ENCODE measurements at places on chromosomes 4 and X. TPM values are rescaled to one million over a fixed set of nuclear protein-coding genes. Genes with fewer than 3 reads are reported as not detected.

PPP4R3C gene
- not detected for total RNA-seq

RHOH gene
- total RNA-seq, result 9.2 TPM

DNA sequence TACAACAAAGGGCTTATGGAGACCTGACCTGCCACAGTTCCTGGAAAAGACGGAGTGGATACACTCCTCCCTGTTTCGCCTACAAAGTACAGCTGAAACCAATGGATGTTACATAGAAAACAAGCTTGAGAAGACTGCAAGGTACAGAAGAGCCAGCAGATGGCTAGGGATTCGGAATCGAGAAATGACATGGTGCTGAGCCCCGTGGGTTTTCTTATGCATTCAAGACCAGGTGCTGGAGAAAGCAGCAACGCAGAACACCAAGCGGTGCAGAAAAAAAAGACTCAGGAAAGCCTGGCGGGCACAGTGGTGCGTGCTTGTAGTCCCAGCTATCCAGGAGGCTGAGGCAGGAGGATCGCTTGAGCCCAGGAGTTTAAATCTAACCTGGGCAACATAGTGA is 13.8 kb downstream of the TIMM17B start:
- DNase-seq, result no peak

GUCY1B1 gene
- 18.1 TPM for total RNA-seq

DNA sequence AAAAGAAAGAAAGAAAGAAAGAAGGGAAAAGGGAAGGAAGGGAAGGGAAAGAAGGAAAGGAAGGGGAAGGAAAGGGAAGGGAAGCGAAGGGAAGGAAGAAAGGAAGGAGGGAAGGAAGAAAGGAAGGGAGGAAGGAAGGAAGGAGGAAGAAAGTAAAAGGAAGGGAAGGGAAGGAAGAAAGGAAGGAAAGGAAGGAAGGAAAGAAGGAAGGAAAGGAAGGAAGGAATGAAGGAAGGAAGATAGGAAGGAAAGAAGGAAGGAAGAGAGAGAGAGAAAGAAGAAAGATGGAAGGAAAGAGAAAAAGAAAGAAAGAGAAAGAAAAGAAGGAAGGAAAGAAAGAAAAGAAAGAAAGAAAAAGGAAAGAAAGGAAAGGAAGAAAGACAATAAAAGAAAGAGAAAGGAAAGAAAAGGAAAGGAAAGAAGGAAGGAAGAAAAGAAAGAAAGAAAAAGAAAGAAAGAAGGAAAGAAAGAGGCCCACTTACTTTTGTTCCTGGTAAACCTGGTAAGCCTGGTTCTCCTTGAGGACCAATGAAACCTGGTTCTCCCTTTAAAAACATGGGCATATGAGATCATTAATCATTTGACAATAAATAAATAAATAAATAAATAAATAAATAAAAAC is 105.9 kb upstream of the ETNPPL start:
- DNase-seq, result no peak

DNA sequence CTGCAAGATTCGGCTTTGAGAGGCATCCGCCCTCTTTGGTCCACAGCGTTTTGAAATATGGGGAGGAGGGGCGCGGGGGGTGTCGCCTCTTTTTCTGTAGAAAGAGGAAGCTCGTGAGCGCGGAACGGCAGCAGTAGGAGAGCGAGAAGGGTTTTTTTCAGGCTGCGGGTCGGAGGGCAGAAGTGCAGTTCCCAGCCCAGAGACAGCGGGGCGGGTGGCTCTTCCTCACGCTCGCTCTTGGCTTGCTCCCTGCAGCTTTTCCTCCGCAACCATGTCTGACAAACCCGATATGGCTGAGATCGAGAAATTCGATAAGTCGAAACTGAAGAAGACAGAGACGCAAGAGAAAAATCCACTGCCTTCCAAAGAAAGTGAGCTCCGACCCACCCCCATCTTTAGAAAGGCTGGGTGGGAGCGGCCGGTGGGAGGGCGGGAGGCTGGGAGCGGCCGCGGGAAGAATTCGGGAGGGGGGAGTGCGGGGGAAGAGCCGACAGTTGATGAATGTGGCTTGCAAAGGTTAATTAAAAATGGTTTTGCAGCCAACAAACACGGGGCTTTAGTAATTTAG is 1.2 kb downstream of the TMSB4X start:
- peak; percentile 77 for DNase-seq

DOK7 gene
- total RNA-seq, result 4.0 TPM

DNA sequence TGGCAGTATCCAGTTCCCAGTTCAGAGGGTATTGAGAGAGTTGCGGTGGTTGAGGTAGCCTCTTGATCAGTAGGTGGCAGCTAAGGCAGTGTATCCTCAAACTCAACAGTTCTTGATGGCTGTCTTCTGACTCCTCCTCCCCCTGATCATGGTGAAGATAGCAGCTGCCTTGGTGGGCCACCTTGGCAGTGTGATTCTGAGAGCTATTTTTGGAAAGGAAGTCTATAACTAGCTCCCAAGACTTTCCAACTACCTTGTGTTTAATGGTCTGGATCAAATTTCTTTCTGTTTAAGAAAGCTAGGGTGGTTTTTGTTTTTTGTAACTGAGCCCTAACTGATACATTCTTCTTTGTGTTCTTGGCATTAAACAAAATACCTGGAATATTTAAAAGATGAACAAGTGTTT is 10.5 kb upstream of the TBC1D19 start:
- no peak for DNase-seq

- DNase-seq, result no peak
These were observed 71.0 kb downstream of the DDX60L start for GRCh38 chr4:168409089-168409801.

DNA sequence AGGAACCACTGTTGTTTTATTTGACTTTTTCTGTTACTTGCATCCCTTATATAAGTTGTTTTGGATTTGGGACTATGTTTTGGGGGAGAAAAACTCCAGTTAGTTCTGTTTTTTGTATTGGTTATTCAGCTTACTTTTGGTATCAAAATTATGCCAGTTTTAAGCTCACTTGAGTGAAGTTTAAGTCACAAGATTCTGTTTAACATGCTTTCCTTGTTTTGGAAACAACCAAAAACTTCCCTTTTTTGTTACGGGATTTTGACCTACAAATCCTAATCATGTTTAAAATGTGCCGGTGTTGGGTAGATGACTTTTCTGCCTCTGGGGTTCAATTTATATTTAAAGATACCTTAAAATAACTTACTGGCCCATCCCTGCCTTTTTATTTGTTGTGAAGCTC is 36.0 kb downstream of the CCNI start:
- no peak for DNase-seq

GRCh38 chrX:48890296-48890925 is 7.2 kb downstream of the TIMM17B start:
- no peak for DNase-seq

DNA sequence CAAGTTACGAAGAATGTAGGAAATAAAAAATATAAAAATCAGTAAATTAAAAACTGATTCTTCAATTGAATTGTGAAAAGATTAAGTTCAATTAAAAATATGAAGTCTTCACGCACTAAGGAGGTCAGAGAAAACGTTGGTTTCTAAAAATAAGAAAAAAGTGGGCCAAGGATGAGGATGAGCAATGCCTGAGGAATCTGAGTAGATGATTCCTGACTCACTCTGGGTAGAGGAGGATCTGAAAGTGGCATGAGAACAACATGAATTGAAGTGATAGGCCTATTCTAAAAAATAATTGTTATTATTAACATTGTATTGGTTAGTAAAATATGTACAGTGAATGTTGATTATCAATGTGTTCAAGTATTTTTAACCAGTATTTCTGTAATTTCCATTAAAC is 444.2 kb downstream of the GRIA2 start:
- no peak for DNase-seq

DNA sequence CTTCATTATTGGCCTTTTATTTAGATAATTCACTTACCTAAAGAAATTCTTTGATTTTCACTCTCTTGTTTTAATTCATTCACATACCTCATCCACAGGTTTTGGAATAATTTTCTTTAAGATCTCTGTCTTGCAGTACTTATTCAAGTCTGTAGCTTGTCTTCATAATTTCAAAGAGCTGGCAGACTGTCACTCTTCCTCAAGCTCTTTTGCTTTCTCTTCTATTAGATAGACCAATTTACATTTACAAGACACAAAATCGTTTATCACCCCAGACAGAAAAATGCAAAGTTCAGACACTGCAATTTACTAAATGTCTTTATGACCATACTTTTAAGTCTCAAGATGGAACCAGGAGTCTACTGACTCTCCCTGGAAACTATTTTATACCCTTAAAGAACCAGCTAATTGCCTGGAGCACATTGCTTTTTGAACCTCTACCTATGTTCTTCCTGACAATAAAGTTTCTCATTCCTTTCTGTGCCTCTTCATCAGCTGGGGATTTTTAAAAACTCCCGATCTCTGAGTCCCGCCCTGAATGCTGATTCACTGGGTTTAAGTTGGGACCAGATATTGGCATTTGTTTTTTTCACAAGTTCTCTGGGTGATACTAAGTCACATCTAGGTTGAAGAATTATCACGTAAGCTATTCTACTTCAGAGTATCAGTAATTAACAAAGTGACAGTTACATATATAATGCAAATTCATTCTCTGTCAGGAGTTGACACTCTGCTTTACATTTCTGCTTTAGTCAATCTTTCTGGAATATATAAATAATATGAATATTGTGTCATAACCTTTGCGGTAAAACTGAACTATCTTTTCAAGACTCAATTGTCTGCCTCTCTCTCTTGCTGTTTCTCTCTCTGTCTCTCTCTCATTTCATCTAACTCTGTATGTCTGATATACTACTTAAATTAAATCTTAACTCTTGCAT is 196.4 kb downstream of the PCDH7 start:
- no peak for DNase-seq

DNA sequence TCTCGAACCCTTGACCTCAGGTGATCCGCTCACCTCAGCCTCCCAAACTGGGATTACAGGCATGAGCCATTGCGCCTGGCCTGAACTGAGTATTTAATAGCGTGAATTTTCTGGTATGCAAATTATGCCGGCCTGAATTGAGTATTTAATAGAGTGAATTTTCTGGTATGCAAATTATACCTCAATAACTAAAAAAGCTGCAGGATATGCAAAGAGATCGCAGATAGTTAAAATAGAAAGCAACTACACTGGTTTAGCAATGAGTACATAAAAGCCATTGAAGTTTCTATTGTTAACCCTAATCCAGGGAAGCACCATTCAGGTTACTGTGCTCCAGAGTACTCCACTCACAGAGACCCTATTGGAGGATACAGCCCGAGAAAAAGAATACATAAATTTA is 22.8 kb downstream of the FBXW7 start:
- no peak for DNase-seq

IL3RA gene
- total RNA-seq, result 59.9 TPM

DNA sequence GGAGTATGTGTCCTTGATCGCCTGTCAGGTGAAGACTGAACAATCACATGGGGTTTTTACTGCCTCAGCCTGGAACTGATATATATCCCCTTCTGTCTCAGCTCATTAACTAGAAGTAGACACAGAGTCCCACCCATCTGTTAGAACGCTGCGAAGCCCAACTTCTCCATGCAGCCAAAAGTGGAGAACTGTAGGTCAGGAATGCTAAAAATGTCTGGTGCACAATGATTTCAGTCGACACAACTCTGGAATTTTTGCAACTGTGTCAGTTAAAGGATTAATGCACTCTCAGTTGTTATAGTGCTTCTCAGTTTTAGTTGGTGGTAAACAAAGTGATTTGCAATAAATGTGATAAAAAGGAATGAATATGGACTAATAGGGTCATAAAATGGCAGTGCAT is 287.2 kb downstream of the INPP4B start:
- no peak for DNase-seq

TCEANC gene
- total RNA-seq, result 8.4 TPM

Data from lower lobe of right lung (tissue), 2 donors.